ENCODE measurements at places on chromosomes 11 and 22.

- DNase-seq, result no peak
Observed at GRCh38 chr22:16955678-16956210, 52.3 kb downstream of the GAB4 start.

DNA sequence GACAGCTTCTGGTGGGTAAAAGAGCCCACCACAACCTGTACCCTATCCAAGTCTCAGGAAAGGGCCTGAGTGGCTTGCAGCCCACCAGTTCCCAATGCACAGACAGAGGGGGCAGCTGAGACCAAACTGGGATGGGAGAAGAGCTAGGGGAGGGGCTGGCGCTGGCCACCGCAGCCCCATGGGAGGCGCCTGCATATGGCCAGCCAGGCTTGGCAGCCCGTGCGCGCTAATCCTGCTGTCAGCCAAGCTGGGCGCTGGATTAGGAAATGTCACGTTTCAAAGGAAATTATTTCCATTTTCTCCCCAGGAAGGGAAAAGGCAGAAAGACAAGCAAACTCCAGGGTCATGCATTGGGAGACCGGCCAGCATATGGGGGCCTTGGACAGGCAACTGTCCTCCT is 236.8 kb downstream of the BUD13 start:
- DNase-seq, result no peak

DNA sequence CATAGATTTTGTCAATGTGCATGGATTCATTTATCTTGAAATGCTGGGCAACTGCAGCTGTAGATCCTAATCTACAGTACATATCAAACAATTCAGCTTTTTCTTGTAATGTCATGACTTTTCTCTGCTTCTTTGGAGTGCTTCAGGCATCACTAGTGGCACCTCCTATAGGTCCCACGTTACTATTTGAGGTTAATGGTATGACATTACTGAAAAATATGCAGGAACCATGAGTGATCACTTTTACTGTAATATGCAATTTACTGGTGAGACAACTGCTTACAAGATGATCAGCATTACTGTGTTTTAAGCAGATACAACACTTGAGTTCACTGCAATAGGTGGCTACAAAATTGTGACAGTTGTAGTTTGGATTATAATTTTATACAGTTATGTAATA is 3.0 kb downstream of the CENATAC start:
- no peak for DNase-seq

GRCh38 chr11:60130496-60130895 is 42.0 kb downstream of the MS4A2 start:
- DNase-seq, result no peak

- peak; percentile 75 for DNase-seq
Observed at GRCh38 chr11:59135648-59136461, 6.8 kb upstream of the FAM111A start.

- DNase-seq, result no peak
Observed at GRCh38 chr11:107564877-107565218, 687 bp downstream of the ALKBH8 start.

DNA sequence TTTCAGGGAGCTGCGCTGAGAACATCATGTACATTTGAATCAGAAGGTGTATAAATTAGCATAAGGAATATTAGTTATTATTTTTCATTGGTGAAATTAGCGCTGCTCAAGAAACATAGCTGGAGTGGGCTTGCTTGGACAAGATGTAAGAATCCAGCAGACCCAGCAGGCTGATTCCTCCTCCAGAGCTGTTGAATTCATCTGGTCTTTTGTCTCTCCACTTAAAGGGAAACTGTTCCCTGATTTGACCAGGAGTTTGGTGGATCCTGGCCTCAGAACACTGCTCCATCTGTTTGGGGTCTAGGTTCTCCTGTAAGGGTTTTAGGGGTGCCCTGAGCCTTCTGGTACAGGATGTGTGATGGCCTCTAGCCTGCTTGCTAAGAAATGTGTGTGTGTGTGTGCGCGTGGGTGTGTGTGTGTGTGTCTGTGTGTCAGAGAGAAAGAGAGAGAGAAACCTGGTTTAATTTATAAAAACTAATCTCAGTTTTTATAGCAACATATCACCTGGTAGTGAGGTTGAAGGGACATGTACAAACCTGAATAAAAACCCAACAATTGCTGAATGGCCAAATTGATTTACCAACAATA is 8.3 kb upstream of the SORL1 start:
- no peak for DNase-seq

- DNase-seq, result peak; percentile 44
Observed at GRCh38 chr22:46367707-46368191, 32.2 kb downstream of the TRMU start.

GRCh38 chr11:14270690-14271542 is 88.1 kb downstream of the RRAS2 start:
- no peak for DNase-seq

- DNase-seq, result no peak
Observed at GRCh38 chr11:77113382-77114088, 10.9 kb downstream of the OMP start.

- DNase-seq, result no peak
Observed at GRCh38 chr11:41479179-41479578, 19.7 kb upstream of the LRRC4C start.

- DNase-seq, result no peak
Observed at GRCh38 chr11:69173925-69174581, 18.3 kb downstream of the SMIM38 start.

- DNase-seq, result no peak
Observed at GRCh38 chr11:25625094-25625493, 706.8 kb upstream of the ANO3 start.
